Bone marrow (tissue), 2 donors: ENCODE measurements at places on chromosomes 5 and 9.

DNA sequence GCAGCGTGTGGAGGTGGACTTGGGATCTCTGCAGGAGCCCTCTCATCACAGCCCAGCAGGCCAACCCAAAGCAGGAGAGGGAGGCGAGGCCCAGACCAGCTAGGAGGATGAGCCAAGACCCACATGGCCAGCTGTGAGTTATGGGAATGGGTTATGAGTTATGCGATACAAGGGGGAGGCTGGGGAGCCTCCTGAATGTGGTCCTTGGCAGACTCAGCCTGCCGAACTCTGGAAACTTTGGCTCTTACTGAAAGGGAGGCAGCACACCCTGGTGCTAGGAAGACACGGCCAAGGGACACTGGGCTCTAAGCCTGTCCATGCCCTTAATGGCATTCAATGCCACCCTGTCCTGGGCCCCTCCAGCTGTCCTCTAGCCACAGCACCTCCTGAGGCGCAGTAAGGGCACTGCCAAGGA lies 7.7 kb upstream of the VAV2 start:
- no peak for DNase-seq

GRCh38 chr9:68780720-68781119 lies 75.7 kb downstream of the PIP5K1B start:
- no peak for DNase-seq

- DNase-seq = no peak
These were observed 307.4 kb upstream of the HAPLN1 start for GRCh38 chr5:84028093-84028492.

GRCh38 chr5:172441262-172441751 lies 13.0 kb downstream of the SH3PXD2B start:
- DNase-seq = no peak

DNA sequence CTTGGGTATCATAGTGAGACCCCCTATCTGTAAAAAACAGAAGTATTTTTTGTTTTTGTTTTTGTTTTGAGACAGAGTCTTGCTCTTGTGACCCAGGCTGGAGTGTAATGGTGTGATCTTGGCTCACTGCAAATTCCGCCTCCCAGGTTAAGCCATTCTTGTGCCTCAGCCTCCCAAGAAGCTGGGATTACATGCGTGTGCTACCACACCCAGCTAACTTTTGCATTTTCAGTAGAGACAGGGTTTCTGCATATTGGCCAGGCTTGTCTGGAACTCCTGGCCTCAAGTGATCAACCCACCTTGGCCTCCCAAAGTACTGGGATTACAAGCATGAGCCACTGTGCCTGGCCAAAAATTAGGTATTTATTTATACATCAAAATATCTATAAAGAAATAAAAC lies 10.2 kb upstream of the CCDC171 start:
- no peak for DNase-seq

DNA sequence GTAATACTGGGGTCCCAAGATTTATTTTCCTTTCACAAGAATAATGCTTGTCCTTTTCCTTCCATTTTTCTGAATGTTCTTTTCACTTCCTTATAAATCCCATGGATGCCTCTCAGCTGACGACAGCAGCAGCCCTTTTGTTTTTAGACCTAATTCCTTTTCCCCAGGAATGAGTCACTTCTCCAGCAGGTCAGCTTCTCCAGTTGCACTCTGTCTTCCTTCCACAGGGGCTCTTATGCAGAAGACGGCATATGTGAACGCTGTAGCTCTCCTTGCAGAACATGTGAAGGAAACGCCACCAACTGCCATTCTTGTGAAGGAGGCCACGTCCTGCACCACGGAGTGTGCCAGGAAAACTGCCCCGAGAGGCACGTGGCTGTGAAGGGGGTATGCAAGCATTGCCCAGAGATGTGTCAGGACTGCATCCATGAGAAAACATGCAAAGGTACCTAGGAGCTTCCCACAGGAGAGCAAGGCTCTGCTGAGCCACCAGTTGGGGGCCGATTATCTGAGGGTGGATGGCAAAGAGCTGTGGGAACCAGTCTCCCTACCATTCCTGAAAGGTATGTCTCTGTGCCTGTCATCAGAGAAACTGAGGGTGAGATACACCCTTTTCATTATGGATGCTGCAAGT lies 72.9 kb downstream of the RFK start:
- no peak for DNase-seq

GRCh38 chr5:36059571-36060419 lies 6.9 kb downstream of the UGT3A2 start:
- DNase-seq = no peak
